ENCODE measurements at places on chromosomes 5 and 9.

DNA sequence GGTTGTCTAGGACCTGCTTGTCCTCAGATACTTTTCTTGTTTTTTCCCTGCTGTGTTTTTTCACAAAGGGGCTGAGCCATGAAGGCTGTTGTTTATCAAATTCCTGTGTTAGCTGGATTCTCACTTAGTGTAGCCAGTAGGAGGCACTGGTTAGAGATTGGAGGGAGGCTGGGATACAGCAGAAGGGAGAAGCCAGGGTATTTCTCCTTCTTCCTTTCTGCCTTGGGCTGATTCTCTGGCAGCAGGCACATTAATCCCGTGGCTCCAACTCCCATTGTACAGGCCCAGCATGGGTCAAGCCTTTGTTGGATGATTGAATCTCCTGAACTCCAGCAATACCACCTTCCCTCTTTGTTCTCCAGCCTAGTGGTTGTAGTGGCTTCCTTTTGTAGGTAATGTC, 46.4 kb upstream of the FAM170A start:
- DNase-seq = no peak

DNA sequence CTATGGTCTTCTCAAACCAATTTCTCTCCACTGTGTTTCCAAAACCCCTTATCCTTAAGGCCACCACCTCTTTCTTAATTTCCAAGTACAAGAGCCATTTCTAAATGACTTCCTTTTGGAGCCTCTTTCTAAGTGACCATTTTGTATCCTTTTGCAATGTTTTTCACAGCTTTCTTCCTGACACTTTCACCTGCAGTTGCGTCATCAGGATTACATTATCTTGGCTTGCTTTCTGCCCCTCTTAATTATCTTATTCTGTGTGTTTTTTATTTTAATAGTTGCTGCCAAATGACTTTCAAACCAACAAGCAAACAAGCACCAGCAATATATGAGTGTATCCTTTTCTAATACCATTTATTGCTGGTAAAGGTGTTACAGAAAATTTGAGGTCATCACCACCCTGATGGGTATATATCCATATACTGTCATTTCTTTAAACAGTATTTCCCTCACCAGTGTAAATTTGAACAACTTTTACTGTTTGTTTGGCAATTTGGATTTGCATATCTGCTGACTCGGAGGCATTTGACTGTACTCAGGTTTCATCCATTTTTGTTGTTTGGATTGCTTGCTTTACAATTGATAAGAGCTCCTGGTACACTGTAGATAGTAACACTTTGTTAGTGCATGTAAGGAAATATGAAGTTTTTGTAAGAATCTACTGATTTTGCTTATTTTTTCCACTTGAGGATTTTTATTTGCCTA, 5.4 kb upstream of the ANXA1 start:
- no peak for DNase-seq

- DNase-seq = no peak
Observed at GRCh38 chr9:8205576-8205975, 406.0 kb upstream of the DMAC1 start.

- DNase-seq = no peak
Observed at GRCh38 chr9:133787754-133788025, 49.5 kb upstream of the SARDH start.

GRCh38 chr5:148882332-148882731, 55.9 kb downstream of the ADRB2 start:
- no peak for DNase-seq

GRCh38 chr9:69946800-69947437, 96.7 kb upstream of the MAMDC2 start:
- no peak for DNase-seq

DNA sequence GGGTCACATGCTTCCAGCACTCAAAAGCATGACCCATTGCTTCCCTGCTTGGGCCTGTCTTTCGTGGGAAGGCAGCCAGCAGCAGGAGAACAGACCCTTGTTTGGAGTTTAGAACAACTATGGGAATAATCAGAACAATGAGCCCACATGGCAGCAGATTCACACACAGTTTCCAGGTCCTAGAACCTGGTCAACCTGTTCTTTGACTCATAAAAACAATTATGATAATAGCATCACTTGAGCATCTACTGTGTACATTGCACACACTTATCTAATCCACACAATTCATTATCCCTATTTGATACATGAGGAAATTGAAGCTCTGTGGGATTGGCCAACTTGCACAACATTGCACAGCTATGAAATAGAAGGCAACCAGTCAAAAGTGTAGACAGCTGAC, 41.7 kb downstream of the KLF4 start:
- DNase-seq = no peak

- no peak for DNase-seq
Observed at GRCh38 chr5:89045216-89045615, 162.2 kb upstream of the MEF2C start.

DNA sequence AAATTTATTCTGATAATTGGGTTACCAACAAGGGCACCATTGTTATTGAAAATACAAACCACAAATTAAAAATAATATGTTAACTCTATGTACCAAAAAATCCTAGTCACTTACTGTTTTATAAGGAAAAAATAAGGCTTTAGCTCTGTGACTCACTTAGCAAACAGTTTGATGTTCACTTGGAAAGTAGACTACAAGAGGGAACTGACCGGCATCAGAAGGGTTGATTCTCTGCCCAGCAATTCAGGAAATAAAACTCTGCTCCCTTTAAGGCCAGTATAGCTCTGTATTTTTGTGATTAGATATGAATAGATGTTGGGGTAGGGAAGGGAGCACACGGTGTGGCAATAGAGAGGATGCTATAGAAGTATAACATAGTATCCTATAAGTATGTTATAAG, 671.3 kb downstream of the LRRC70 start:
- no peak for DNase-seq

DNA sequence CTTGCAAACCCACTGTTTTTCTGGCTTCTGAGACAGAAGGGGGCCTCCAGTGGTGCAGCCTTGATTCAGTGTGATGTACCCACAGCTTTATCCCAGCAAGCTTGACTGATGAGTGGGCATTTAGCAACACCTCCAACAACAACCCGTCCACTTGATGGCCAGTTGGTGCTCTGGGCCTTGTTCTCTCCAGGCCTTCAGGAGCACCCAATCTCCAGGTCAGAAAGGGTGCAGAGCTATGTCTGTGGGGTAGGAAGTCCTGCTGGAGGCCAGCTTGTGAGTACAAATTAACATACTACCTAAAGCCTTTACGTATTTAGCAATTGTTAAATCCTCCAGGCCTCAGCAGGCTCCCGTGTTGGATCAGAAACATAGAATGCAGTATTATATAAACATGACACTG, 10.1 kb upstream of the TRIM52 start:
- DNase-seq = no peak
